GM23338 (cell line): ENCODE measurements at places on chromosomes 2 and 18. TPM values are rescaled to one million over a fixed set of nuclear protein-coding genes. Genes with fewer than 3 reads are reported as not detected.

DNA sequence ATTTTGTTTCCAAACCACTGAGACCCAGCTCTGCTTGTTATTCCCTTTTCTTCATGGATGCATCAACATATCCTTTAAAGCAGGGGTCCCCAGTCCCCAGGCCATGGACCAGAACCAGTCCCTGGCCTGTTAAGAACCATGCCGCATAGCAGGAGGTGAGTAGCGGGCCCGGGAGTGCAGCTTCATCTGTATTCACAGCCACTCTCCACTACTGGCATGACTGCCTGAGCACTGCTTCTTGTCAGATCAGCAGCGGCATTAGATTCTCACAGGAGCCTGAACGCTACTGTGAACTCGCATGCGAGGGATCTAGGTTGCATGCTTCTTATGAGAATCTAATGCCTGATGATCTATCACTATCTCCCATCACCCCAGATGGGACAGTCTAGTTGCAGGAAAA, 1.6 kb upstream of the POLI start:
- no peaks in the 10 kb centered on the region for H3K36me3 ChIP-seq
- 0 out of 2 replicates have a peak, but pooled peaks cover 4% of the 10 kb centered on the region for H3K4me1 ChIP-seq
- no peaks in the 10 kb centered on the region for H3K27me3 ChIP-seq
- no peak overlapping the region for H3K27ac ChIP-seq

- H3K27me3 ChIP-seq = no peaks in the 10 kb centered on the region
- H3K36me3 ChIP-seq = no peaks in the 10 kb centered on the region
- H3K4me1 ChIP-seq = peaks cover 11% of the 10 kb centered on the region; the same call in 1 of the 2 replicates
- no peak overlapping the region for H3K27ac ChIP-seq
- DNase-seq = no peak
Measured at GRCh38 chr2:144414324-144414845, 105.5 kb downstream of the ZEB2 start.

- H3K27ac ChIP-seq = no peak overlapping the region
- no peaks in the 10 kb centered on the region for H3K4me1 ChIP-seq
- H3K4me3 ChIP-seq = no peak overlapping the region
- no peaks in the 10 kb centered on the region for H3K27me3 ChIP-seq
- peak; percentile 78 for DNase-seq
Measured at GRCh38 chr18:29874519-29875098, 1167.9 kb downstream of the DSC3 start.

DNA sequence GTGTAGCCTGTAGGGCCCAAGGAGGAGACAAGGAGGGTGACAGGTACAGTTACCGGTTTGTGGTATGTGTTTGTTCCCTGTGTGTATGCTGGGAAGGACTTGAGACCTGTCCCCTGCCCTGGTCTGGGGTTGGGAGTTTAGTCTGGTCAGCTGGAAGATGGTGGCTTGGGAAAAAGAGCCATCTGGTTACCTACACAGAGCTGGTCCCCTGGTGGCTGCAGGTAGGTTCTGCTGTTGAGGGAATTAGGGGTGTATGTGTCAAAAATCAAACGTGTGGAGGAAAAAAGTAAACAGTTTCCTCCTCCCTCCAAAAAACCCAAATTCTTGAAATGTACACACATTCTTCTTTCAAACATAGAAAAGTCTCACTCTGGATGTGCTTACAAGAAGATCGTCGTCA, 24.3 kb downstream of the PTMA start:
- no peak overlapping the region for H3K4me3 ChIP-seq
- no peaks in the 10 kb centered on the region for H3K36me3 ChIP-seq
- H3K27ac ChIP-seq = no peak overlapping the region

DNA sequence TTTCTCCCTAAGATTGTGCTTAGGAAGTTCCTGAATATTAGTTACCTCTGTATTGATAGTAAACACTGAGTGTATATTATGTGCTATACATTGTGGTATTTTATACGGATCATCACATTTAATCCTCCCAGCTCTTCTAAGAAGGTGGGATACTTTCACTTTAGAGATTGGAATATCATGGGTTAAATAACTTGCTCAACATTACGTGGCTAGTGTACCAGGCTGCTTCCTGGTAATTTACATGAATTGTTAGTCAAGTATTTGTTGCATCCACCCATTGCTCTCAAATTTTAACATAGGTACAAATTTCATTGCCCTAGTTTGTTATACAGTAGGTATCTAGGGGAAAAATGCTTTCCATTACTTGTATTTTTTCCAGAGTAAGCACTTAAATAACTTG, 21.4 kb downstream of the FAM98A start:
- peaks cover 37% of the 10 kb centered on the region for H3K4me1 ChIP-seq
- H3K4me3 ChIP-seq = no peak overlapping the region
- H3K27ac ChIP-seq = peak overlapping the region; percentile 5; the same call in 1 of the 2 replicates
- DNase-seq = peak; percentile 18

GRCh38 chr2:68839260-68839833, 31.9 kb downstream of the BMP10 start:
- H3K4me1 ChIP-seq = no peaks in the 10 kb centered on the region
- DNase-seq = peak; percentile 52
- no peak overlapping the region for H3K4me3 ChIP-seq
- no peaks in the 10 kb centered on the region for H3K36me3 ChIP-seq

DNA sequence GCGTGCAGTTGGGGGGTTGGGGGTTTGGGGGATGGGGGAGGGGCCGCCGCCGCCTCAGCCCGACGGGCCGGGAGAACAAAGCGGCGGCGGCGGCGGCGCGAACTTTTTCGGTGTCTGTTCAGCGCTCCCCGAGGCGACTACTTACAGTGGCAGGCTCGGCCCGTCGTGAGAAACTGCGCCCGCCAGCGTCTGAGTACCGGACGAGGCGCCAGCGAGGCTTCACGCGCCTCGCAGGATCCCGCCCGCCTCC, 172 bp downstream of the PRKD3 start:
- peaks cover 3% of the 10 kb centered on the region; the same call in 1 of the 2 replicates for H3K36me3 ChIP-seq
- no peak overlapping the region for H3K27ac ChIP-seq
- DNase-seq = no peak
- H3K27me3 ChIP-seq = peaks cover 24% of the 10 kb centered on the region
- peak overlapping the region; percentile 91 for H3K4me3 ChIP-seq
- H3K4me1 ChIP-seq = peaks cover 27% of the 10 kb centered on the region

- no peaks in the 10 kb centered on the region for H3K27me3 ChIP-seq
- no peak overlapping the region for H3K4me3 ChIP-seq
- peaks cover 63% of the 10 kb centered on the region for H3K4me1 ChIP-seq
- H3K36me3 ChIP-seq = peaks cover 7% of the 10 kb centered on the region; the same call in 1 of the 2 replicates
Measured at GRCh38 chr2:207142461-207142860, 23.3 kb downstream of the KLF7 start.

GRCh38 chr18:22032392-22032961, 136.9 kb upstream of the GATA6 start:
- H3K36me3 ChIP-seq = no peaks in the 10 kb centered on the region
- no peaks in the 10 kb centered on the region for H3K4me1 ChIP-seq
- no peak overlapping the region for H3K4me3 ChIP-seq
- no peak for DNase-seq
- no peak overlapping the region for H3K27ac ChIP-seq

GRCh38 chr18:45106331-45106774, 425.7 kb downstream of the SETBP1 start:
- no peaks in the 10 kb centered on the region for H3K27me3 ChIP-seq
- H3K27ac ChIP-seq = no peak overlapping the region

DNA sequence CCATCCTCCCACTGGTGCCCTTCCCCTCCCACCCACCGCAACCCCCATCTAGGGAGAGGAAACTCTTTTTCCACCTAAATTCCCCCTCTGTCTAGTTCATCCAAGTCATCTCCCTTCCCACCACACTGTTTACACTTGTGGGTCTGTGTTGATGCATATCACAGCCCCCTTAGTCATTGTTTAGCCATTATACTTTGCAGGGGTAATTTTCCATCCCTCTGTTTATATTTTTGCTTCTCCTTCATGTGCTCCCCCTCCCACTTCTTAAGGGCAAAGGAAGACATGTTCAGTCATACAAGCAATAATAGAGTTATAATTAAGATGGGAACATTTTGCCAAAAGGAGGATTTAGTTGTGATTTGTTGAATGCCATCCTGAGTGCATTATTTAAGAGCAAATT, 187.8 kb upstream of the TNP1 start:
- H3K27ac ChIP-seq = no peak overlapping the region
- no peaks in the 10 kb centered on the region for H3K36me3 ChIP-seq
- no peaks in the 10 kb centered on the region for H3K27me3 ChIP-seq
- no peaks in the 10 kb centered on the region for H3K4me1 ChIP-seq
- no peak overlapping the region for H3K4me3 ChIP-seq
- no peak for DNase-seq

DNA sequence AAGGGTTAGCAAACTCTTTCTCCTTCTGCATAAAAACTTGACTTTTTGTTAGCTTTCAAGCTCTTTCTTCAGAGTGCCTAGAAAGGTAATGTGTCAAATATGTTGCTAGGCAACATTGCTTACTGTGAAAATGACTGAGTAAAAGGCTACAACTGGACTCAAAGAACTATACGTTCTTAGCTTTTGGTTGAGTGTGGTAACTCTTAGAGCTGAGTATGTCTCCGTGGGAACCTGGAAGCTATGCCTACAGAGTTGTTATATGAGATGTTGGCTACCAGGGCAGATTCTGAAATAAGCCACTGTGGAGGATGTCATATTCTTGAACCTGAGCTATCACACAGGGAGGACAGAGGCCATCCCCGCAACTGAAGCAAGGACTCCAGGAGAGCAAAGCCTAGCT, 105.5 kb downstream of the ARL6IP6 start:
- H3K27me3 ChIP-seq = no peaks in the 10 kb centered on the region
- no peak for DNase-seq
- no peak overlapping the region for H3K4me3 ChIP-seq
- H3K27ac ChIP-seq = no peak overlapping the region

DNA sequence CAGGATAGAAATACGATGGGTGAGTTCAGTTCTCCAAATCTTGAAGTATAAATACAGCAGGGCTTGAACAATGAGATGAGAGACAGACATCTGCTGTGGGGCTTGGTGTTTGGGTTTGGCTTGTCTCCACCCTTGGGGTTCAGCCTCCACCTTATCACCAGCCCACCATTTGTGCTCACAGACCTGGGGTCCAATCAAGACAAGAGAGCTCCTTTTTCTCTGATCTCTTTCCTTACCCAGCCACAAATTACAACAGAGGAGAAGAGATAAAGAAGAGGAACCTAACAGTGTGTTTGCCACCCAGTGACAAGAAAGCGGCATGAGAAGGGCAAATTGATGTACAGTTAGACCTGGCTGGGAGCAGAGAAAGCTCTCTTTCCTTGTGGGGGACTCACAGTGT, 204.5 kb upstream of the CXCR4 start:
- H3K36me3 ChIP-seq = no peaks in the 10 kb centered on the region; the same call in 1 of the 2 replicates
- H3K27ac ChIP-seq = no peak overlapping the region
- no peak for DNase-seq

GRCh38 chr2:44722026-44722625, 219.4 kb upstream of the SIX3 start:
- no peak overlapping the region for H3K27ac ChIP-seq
- no peak for DNase-seq
- H3K36me3 ChIP-seq = no peaks in the 10 kb centered on the region
- H3K4me1 ChIP-seq = no peaks in the 10 kb centered on the region

DNA sequence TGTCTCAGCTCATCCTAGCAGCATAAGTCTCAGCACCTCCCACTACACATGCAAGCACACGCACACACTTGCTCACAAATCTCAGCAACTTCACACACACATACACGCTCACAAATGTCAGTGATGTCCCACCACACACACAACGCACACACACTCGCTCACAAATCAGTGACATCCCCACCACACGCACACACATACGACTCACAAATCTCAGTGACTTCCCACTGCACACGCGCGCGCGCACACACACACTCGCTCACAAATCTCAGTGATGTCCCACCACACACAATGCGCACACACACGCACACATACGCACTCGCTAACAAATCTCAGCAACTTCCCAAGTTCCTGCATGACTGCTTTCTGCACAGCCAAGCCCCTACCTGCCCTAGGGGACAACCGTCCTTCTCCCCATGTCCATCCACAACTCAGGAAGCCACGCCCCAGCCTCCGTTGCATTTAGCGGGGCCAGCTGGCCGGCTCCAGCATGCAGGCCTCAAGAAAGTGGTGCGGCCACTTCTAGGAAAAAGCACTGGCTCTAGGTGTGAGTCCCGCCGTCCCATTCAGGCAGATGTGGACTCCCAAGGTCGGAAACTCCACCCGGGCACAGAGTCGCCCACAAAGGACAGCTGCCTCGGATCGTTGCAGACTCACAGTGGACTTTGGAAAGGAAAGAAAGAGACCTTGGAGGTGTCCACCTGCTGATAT, 180.1 kb upstream of the SALL3 start:
- H3K4me1 ChIP-seq = no peaks in the 10 kb centered on the region
- no peaks in the 10 kb centered on the region for H3K36me3 ChIP-seq
- no peaks in the 10 kb centered on the region for H3K27me3 ChIP-seq
- H3K27ac ChIP-seq = no peak overlapping the region
- no peak overlapping the region for H3K4me3 ChIP-seq
- no peak for DNase-seq

GRCh38 chr2:3646446-3646845, 11.6 kb upstream of the ALLC start:
- H3K27me3 ChIP-seq = no peaks in the 10 kb centered on the region
- no peaks in the 10 kb centered on the region for H3K36me3 ChIP-seq
- DNase-seq = no peak
- H3K4me1 ChIP-seq = no peaks in the 10 kb centered on the region

DNA sequence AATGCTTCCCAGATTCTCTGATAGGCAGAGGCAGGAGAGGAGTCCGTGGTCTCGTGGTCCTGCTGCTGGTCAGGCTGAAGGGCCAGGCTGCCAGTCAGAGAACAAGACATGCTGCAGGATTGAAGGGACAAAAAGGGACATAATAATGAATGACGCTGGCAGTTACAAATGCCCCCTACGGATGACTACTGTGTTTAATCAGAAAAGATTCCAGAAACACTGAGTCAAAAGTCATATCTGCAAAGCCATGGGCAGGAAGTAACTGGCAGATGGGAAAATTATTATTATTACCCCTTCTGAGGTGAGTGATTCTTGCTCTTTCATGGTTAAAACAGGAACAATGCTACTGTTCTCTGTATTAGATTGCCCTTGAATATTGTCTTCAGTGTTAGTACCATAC, 19.0 kb downstream of the LCT start:
- no peaks in the 10 kb centered on the region for H3K27me3 ChIP-seq
- DNase-seq = no peak
- H3K4me3 ChIP-seq = no peak overlapping the region
- H3K36me3 ChIP-seq = no peaks in the 10 kb centered on the region
- H3K4me1 ChIP-seq = no peaks in the 10 kb centered on the region

Gene MDH1B
- total RNA-seq = 0.89 and 1.7 TPM in 2 replicates

Gene FOXI3
- total RNA-seq = 11.8 and 13.3 TPM in 2 replicates

Gene DAPL1
- total RNA-seq = not detected in 2 replicates

Gene MGAT4A
- total RNA-seq = 4.7 and 5.6 TPM in 2 replicates

Gene ASXL3
- total RNA-seq = 1.4 and 2.6 TPM in 2 replicates

Gene ITGB6
- not detected in 2 replicates for total RNA-seq
